Hematopoietic multipotent progenitor cell treated with erythropoietin and hydrocortisone succinate and interleukin-3 and kit ligand, for 17 days (in vitro differentiated cells): ENCODE measurements at places on chromosomes 4 and X.
A peak's percentile ranks its signal among the peaks of the same experiment; 100 is the strongest.

GRCh38 chr4:135274416-135274815 lies 1072.8 kb upstream of the PABPC4L start:
- no peak for DNase-seq

DNA sequence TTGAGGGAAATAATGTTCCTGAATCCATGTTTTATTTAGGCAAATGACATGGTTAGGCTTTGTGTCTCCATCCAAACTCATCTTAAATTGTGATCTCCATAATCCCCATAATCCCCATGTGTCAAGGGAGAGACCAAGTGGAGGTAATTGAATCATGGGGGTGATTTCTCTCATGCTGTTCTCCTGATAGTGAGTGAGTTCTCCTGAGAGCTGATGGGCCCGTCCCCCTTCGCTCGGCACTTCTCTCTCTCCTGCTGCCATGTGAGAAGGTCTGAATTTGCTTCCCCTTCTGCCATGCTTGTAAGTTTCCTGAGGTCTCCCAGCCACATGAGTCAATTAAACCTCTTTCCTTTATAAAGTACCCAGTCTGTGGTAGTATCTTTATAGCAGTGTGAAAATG lies 563.0 kb upstream of the NR3C2 start:
- DNase-seq: no peak

- no peak for DNase-seq
Observed at GRCh38 chrX:526295-527224, 104.0 kb upstream of the SHOX start.

- DNase-seq: peak; percentile 5
Observed at GRCh38 chrX:10217198-10217597, 60.4 kb downstream of the CLCN4 start.
